ENCODE measurements at places on chromosomes 13 and 19.

DNA sequence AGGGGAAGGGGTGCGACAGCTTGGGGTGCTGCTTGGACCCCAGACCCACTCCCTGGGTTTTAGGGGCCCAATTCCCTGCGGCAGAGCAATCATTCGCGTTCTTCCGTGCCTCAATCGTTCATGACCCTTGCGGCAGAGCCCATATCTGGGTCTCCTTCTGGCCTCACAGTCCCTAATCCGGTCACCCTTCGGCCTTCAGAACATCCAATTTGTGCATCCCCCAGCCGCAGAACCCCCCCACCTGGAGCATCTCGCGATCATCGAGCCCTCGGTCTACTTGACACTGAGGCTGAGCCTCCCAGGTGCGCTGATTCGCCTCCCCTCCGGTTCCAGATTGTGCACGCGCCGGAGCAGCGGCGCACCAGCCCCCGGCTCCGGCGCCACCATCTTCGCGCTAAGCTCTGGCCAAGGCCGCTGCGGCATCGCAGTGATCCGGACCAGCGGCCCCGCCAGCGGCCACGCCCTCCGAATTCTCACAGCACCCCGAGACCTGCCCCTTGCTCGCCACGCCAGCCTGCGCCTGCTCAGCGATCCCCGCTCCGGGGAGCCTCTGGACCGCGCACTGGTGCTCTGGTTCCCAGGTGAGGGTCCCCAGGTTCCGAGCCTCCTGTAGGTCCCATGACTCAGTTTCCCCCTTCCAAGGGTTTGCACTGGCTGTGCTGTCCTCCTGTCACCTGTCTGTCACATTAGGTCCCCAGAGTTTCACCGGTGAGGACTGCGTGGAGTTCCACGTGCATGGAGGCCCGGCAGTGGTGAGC is 501 bp downstream of the GTPBP3 start:
- no peak for DNase-seq

- no peak for DNase-seq
Measured at GRCh38 chr13:70732611-70733010, 624.4 kb upstream of the KLHL1 start.

GRCh38 chr13:46297361-46297811 is 85.7 kb downstream of the LRRC63 start:
- no peak for DNase-seq

GRCh38 chr13:51225029-51225428 is 2.8 kb downstream of the FAM124A start:
- DNase-seq: no peak

DNA sequence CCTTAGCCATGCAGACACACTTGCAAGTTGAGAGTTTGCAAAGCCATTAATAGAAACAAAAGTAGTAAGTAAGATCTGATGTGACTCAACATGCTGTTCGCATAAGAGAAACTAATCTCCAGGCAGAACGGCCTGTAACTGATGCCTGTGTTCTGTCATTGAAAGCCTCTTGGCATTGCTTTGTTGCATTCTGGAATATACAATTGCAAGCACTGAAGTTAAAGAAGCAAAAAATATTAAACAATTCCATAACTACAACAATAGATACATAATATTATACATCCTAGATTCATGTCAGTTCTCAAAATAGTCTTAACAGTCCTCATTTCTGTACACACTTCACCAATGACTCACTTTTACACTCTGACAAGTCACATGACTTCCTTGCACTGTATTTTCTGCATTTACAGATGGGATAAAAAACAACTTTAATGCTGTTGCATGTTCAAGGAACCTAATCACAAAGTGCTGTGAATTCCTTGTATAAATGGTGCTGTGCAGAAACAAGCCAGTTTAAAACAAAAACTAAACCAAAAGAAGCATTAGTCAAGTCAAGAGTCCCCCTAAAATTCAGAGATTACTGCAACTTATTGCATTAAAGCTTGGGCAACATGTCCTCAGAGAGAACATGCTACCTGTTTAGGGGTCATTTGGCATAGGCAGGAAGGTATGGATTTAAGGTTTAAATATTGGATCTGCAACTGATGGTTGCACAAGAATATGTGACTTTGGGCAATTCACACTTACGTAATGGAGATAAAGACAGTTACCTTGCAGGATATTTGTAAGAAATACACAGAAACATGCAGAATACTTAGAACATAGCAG is 79.5 kb upstream of the SERP2 start:
- no peak for DNase-seq

DNA sequence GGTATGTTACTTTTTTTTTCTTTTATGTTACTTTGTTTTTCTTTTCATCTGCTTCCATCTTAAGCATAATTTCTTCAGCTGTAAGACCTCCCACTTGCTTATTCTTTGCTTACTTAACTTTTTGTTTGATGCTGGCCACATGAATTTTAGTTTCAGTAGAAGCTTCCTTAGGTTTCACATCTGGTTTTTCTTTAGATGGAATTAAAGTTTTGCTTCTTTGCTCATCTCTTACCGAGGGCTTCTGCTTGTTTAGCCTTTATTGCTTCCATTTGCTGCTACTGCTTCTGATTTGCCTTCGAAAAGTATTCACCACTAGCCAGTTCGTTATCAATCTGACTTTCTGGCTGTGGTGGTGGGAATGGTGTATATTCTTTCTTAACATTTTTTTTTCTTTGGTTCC is 90.9 kb downstream of the GJA3 start:
- no peak for DNase-seq

DNA sequence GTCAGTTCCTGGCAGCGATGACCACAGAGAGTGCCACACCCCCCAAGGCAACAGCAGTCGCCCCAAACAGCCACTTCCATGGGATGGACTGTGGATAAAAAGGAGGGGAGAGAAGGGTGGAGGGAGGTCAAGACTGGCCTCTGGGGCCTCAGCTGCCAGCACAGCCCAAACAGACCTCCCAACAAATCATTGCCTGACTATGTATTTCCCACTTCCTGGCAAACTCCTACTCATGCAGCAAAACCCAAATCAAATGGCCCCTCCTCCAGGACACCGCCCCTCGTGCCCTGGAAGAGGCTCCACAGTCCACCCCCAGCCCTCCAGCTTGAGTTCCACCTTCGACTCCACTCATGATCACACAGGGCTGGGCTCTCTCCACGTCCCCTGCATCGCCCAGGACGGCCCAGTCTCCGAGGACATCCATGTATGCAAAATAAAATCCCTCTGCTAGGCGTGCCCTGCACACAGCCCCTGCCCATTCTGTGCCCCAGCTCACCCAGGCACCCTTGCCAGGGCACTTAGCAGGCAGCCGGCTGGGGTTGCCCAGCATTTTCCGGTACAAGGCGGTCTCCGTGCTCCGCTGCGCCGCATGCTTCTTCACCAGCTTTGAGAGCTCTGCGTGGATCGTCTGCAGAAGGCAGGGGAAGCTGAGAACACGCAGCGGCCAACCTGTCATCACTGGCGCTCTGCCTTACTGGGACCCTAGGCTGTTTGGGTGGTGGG is 10.5 kb upstream of the ELL start:
- DNase-seq: no peak

DNA sequence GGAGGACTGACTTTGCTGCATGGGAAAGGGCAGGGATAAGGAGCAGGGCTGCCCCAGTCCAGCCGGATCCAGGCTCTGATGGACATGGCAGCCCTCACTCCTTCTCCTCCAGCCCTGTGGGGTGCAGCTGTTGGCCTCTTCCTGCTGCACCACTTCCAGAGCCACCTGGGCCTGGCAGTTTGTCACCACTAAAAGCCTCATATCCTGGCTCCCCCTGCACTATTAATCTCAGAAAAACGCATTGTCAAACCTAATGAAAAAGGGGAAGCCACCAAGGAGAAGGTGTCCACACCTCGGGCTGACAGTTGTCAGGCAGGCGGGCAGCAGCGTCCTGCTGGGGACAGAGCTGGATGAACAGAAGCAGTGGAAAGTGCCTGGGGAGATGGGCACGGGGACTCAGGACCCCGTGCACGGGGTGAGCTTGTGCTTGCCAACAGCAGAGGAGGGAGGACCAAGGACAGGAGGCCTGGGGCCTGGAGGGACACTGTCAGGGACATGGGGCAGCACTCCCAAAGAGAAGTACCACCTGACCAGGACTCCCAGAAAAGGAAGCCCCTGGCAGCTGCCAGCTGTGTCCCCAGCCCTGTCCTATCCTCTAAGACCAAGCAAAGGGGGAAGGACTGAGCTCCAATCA is 151.1 kb upstream of the TSHZ3 start:
- no peak for DNase-seq

- DNase-seq: no peak
Measured at GRCh38 chr19:5032101-5032967, 63.4 kb downstream of the KDM4B start.

DNA sequence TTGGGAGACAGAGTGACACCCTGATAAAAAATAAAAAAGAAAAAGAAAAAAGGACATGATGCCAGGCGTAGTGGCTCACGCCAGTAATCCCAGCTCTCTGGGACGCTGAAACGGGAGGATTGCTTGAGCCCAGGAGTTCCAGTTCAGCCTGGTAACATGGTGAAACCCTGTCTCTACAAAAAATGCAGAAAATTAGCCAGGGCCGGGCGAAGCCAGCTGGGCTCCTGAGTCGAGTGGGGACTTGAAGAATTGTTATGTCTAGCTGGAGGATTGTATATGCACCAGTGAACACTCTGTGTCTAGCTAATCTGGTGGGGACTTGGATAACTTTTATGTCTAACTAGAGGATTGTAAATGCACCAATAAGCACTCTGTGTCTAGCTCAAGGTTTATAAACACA is 32.3 kb downstream of the TMPRSS9 start:
- no peak for DNase-seq

DNA sequence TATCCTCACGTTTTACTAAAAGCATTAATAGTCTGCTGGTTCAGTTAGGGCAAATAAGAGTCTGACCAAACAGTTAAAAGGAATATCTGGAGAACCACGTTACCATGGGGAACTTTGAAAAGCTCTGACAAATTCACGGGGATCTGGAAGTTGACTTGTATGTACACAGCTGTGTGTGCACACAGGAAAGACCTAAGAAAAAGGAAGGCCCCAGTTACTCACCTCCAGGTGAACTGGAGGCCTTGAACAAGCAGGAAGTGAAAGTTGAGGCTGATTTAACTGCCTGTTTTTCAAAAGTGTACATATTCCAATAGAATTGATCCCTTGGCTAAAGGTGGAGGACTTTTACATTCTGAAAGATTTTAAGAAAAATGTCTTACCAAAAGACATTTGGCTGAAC is 1891.6 kb upstream of the PCDH20 start:
- DNase-seq: no peak

DNA sequence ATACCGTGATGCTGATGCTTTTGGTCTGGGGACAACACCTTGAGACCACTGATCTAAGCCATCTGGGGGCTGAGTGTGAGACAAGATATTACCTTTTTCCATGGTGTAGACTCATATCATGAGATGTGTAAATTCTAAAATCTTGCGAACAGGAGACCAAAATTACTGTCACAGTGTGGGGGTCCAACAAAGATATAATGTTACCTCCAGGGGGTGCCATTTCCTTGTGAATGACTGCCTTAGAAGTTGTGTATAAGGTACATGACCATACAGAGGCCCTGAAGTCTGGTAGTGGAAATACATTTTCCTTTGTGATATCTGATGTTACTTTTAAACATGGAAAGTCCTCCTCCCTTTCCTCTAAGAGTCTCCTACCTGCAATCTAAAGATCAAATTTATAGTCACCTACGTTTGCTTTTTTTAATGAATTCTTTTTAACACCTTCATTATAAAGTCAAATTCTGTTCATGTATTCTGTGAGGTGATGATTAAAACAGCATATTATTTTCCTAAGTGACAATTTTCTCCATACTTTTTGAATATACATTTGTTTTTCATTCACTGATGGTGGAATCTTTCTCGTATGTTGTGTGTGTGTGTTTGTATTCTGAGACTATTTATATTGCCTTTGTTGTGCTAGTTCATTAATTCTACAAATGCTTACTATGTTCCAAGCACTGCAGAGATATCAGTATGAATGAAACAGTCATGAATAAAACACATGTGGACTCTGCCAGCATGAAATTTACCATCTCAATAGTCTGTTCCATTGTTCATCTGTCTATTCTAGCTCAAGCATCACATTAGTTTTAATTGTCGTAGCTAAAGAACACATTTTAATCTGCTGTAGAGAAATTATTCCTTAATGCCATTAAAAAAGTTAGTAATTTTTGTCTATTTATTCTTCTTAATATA is 113.7 kb downstream of the RFC3 start:
- no peak for DNase-seq

GRCh38 chr13:54750521-54750920 is 1721.9 kb downstream of the OLFM4 start:
- DNase-seq: no peak

GRCh38 chr13:101917475-101917810 is 465.0 kb downstream of the ITGBL1 start:
- DNase-seq: no peak

GRCh38 chr19:3781603-3782002 is 4.6 kb downstream of the MATK start:
- DNase-seq: no peak

GRCh38 chr13:73924607-73925006 is 209.6 kb downstream of the KLF12 start:
- no peak for DNase-seq

DNA sequence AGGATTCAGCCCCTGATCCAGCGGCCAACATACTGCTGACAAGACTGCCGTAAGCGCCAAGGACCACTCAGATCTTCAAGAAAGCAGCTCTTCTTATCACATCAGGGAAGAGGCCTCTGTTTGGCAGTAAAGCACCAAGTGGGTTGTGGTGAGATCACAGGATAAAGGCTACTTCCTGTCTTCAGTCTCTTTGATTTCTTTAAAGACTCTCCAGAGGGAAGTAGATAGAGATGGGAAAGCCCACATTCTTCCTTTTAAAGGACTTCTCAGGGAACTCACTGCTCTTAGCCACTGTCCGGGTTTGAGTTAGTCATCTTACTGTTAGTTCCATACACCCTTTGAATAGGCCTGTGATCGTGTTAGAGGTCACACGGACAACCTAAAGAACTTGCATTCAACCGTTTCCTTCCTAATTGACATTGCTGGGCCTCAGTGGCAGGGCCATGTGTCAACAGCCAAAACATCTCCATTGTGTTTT is 47.2 kb upstream of the POMP start:
- no peak for DNase-seq

DNA sequence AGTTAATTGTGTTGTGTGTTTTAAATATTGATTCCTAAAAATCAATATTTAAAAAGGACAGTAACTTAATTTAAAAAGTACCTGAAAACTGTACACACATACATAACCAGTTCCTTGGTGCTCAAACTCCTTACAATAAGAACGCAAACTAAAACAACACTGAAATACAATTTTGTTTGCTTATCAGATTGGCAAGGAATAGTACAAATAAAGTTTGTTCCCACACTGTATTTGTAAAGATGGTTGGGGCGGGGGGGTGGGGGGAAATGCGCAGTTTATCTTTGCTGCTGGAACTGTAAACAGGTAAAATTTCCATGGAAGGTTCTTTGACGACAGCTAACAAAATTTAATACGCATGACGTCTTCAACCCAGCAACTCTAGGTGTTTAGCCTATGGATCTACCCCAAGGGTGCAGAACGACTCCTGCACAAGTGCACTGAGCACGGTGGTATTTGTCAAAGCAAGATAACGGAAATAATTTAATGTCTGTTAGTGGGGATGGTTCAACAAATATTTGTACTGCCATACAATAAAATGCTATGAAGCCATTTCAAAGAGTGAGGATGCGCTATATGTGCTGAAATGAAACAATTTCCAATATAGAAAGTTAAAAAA is 96.5 kb downstream of the ING1 start:
- DNase-seq: no peak
